Mesendoderm (in vitro differentiated cells): ENCODE measurements at places on chromosomes 11 and 22.

DNA sequence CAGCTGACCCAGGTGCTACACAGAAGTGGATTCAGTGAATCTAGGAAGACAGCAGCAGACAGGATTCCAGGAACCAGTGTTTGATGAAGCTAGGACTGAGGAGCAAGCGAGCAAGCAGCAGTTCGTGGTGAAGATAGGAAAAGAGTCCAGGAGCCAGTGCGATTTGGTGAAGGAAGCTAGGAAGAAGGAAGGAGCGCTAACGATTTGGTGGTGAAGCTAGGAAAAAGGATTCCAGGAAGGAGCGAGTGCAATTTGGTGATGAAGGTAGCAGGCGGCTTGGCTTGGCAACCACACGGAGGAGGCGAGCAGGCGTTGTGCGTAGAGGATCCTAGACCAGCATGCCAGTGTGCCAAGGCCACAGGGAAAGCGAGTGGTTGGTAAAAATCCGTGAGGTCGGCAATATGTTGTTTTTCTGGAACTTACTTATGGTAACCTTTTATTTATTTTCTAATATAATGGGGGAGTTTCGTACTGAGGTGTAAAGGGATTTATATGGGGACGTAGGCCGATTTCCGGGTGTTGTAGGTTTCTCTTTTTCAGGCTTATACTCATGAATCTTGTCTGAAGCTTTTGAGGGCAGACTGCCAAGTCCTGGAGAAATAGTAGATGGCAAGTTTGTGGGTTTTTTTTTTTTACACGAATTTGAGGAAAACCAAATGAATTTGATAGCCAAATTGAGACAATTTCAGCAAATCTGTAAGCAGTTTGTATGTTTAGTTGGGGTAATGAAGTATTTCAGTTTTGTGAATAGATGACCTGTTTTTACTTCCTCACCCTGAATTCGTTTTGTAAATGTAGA, 1.7 kb downstream of the MALAT1 start:
- peak; percentile 73 for DNase-seq

GRCh38 chr22:46696229-46696518, 41.9 kb downstream of the CERK start:
- no peak for DNase-seq

- no peak for DNase-seq
These were observed 30.6 kb downstream of the TECTA start for GRCh38 chr11:121131656-121132055.

- no peak for DNase-seq
These were observed 80.4 kb downstream of the HSD17B12 start for GRCh38 chr11:43760902-43761301.

DNA sequence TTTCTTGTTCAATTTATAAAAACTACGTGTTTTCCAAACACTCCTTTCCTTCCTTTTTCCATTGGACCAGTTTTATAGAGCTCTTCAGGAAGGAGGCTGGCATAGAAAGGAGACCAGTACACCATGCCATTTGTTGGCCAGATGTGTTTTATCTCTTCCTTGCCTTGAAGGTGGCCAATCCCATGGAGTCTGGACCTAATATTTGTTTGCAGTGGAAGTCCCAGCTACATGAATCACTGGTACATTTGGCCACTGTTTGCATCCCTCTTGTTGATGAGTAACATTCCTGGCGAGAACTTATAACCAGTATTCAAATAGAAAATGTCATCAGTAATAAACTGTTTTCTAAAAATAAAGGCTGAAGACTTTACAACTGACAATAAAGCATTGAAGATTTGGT, 110.2 kb downstream of the ANO3 start:
- no peak for DNase-seq

- peak; percentile 70 for DNase-seq
These were observed 10.9 kb downstream of the ACO2 start for GRCh38 chr22:41479671-41480396.
